ENCODE measurements at places on chromosomes 11 and 22.

GRCh38 chr11:45563171-45563570 lies 102.3 kb downstream of the CHST1 start:
- DNase-seq: no peak

DNA sequence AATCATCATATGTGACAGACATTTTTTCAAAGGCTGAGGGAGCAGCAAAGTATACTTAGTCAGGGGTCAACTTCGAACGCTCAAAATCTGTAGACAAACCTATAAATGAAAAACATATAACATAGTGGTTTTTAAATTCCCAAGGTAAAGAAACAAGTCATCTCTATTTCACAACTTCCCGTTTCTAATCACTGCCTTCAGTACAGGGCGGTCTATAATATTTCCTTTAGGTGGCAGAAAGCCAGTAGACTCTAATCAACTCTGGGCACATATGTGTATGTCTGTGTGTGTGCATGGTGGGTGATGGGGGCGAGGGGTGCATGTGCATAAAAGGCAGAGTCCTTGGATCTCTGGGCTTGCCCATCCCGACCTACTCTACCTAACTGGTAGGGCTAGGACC lies 55.0 kb upstream of the ARFGAP3 start:
- DNase-seq: no peak

DNA sequence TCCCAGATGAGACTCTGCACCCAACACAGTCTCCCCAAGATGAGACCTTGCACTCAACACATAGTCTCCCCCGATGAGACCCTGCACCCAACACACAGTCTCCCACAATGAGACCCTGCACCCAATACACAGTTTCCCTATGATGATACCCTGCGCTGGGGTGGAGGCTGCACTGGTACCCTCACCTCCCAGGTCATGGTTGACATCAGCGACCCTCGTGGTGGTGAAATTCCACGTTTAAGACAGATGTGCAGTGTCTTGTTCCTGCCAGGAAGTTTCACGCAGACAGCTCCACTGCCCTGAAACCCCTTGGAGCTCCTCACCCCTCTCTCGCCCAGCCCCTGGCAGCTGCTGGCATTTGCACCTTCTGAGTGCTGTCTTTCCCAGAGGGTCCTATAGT lies 9.5 kb downstream of the MUC5AC start:
- no peak for DNase-seq

- no peak for DNase-seq
These were observed at the start of gene TREH for GRCh38 chr11:118679483-118679882. Gene TREH (minus strand): TSS chr11:118679650. CDS start chr11:118679627, 23 bp downstream.

GRCh38 chr11:131859538-131860210 lies 489.3 kb downstream of the NTM start:
- no peak for DNase-seq

DNA sequence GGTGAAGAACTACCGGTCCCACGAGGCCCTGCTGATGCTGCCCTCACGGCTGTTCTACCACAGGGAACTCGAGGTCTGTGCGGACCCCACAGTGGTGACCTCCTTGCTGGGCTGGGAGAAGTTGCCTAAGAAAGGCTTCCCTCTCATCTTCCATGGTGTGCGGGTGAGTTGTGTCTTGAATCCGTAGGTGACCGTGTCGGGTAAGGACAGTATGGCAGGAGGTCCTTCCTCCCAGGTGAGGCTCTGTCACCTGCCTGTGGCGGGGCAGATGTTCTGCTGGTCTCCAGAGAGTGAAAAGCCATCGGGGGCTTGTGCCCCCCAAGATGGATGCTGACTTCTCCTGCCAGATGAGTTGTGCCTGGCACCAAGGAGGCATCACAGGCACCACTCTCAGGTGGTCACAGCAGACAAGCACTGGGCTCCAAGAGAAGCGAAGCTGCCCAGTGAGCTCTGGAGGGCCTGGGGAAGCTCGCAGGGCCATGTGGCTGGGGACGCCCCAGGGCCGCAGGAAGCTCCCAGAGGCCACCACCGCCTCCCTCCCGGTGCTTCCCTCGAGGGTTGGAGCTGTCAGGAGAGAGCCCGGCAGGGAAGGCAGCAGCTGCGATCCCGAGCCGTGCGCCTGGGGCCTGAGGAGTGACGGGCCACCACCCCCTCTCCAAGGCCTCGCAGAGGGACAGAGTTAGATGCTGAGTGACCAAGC lies 17.3 kb upstream of the PANX2 start:
- no peak for DNase-seq

- no peak for DNase-seq
These were observed 230.1 kb downstream of the MIAT start for GRCh38 chr22:26887456-26887855.

GRCh38 chr11:27600656-27601055 lies 94.1 kb upstream of the LIN7C start:
- DNase-seq: no peak

DNA sequence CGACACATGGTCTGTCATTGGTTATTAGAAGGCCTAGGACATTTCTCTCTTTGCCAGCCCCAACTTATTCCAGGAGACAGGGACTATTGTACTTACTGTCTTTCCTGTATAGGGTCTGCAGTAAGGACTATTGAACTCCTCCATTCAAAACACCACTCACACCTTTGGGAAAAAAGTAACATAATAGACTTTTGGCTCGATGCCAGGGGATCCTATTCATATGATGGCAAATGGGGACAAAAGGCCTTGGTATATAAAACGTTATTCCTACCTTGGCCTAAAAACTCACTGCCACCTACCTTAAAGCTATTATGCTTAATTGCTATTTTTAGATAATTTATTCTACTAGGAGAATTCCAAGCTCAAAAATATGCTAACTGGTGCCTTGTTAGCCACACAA lies 6.3 kb upstream of the NDUFC2 start:
- DNase-seq: no peak

DNA sequence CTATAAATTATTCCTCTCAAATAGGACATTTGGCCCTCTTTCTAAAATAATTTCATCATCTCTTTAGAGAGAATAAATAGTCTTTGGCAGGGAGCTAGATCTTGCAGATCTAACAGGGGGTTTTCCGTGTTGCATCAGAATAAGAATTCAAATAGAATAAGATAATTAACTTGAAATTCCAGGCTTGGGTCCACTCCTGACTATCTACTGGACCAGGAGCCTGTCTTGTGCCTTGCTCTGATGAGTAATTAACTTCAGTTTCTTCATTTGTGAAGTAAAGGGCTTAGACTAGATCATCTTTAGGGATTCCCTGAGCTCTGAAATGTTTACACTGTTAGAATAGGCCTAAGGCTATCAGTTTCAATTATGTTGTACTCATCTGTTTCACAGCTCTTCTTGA lies 23.5 kb upstream of the TMEM123 start:
- DNase-seq: no peak

DNA sequence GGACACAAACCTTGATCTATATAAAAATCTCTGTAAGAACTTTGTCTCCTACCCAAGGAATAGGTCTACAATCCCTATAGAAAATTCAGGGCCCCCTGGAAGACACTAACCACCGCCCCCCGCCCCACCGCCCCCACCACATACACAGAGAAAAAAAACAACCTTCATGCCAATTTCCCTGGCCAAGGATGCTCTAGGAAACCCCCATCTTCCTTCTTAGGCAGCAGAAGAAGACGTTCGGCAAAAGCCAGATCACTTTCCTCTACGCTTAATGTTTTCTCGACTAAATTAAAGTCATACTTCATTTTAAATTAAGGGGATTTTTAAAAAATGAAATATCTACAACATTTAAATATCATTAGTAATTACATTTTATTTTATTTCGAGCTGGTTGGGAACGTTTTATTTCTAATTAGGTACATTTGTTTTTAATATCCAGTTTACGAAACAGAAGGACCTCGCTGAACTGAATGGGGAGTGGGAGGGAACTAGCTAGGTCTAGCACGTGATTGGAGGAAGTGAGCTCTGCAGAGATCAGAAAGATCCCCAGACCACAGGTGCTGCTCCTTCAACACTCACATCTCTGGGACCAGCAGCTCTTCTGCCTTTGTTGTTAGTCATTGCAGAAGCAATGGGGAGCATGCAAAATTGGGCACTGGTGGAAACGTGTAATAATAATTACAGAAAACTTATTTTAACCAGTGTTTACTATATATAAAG lies 472.3 kb downstream of the MN1 start:
- no peak for DNase-seq

DNA sequence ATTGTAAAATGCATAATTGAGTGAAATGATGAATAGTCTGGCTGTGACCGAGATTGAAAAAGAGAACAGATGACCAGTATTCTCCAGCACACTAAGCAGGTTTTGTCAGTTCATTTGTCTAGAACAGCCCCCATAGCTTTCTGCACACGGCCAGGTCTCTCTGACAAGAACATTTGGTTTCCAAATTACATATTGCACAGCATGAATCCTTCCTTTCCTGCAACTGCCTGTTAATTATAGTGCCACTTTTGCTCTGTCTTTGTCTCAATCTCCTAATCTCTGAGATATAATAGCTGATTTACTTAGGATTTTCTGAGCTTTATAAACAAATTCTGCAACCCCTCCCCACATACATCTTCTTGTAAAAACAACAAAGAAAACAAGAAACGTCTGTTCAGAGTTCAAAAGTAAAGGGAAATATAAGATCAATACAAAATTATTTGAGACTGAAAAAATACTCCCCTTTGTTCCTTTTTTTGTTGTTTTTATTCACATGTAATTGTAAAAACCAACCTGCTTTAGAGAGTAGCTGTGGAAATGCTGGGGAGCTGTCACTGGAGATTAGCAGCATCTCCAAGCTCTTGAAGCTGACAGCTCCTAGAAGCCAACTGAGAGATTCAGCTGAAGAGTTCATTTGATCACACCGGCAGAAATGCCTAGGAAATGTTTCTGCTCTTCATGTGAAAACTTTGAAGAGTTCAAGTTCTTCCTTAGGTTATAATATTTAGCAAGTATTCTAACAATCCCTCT lies 998.1 kb downstream of the DLG2 start:
- DNase-seq: no peak

DNA sequence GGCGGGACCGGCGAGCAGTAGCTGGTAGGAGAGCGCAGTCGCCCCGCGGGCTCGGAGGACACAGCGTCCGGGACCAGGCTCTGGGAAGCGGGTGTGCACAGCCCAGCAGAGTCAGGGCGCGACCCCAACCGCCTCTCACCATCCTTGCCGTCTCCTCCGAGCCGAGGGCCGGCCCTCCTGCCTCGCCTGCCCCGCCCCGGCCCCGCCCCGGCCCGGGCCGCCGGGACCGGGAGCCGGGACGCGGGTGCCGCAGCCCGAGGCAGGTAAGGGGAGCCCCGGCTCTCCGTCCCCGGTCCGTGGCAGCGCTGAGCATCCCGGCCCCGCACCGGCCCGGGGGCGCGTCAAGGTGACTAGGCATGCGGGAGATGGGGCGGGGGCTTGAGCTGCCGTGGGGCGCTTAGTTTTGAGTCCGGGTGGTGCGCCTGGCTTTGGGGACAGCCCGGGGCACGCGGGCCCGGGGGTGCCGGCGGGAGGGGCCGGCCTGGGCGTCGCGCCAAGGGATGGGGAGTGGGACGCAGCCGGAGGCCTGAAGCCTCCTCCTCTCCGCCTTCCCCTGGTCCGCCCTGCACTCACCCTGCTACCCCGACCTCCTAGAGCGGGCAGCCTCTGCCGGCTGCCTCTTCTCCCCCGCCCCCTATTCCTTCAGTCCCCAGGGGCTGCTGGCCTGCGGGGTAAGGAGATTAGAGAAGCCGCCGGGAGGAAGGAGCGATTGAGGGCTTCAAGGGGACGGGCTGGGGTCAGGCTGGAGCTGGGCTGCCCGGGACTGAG lies at the start of gene ABCG4:
Gene ABCG4 (plus strand): TSS at position 35 of the 768 bp plus-strand sequence. CDS start 914 bp downstream, outside the sequence.
- DNase-seq: no peak

- no peak for DNase-seq
These were observed 25.8 kb downstream of the XRRA1 start for GRCh38 chr11:74923125-74923524.

DNA sequence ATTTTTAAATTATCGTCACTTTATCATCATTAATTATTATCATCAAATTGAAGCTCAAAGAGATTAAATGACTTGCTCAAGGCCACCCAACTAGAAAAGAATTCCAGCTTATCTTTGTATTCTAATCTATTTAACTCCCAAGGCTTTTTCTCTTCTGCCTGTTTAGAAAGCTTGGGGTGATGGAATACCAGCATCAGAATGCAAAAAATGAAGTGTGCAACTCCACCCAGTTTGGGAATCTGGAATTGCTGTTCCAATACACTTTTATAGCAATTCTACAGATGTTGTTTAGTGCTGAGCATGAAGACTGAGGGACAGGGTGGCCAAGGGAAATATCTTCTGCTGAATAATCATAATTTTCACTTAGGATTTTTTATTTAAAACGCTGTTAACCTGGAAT lies 97.2 kb upstream of the FIBIN start:
- no peak for DNase-seq

DNA sequence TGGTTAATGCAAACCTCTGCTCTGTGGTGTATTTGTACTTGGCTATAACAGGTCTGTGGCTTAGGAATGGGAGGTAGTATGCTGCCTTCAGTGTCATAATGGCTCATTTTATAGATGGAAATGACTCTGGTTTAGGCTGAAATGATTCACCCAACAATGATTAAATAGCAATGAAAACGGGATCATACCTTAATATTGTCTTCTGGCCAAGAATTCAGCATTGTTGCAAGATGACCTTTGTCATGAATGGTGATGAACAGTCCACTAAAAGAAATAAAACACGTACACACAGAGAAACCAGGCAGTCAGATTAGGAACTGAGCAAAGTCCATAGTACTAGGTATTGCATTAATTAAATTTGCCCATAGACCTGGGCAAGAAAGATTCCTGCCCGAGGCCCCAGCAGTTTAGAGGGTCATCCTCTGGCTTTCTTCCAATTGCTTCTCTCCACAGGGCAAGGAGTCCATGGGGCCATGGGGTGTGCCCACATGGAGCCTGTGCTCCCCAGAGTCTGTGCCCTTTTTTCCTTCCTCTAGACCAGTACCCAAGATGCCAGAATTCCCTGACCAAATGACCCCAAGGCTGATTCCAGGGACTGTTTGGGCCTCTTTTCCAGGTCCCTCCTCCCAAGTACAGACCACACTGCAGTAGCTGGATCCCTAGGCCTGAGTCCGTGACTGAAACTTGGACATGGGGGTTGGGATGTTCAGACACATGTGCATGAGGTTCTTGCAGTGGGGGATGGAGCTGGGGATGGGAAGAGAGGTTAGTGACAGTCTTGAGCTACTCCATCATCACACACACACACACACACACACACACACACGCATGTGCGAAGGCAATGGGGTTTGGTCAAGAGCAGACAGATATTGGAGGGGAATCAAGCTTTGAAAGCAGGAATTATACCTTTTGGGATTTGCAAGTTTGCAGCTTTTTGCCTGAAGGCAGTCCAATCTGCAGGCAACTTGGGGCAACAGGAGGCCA lies 134.2 kb downstream of the CCDC81 start:
- no peak for DNase-seq

- no peak for DNase-seq
These were observed 105.3 kb downstream of the CTTN start for GRCh38 chr11:70503468-70504221.

DNA sequence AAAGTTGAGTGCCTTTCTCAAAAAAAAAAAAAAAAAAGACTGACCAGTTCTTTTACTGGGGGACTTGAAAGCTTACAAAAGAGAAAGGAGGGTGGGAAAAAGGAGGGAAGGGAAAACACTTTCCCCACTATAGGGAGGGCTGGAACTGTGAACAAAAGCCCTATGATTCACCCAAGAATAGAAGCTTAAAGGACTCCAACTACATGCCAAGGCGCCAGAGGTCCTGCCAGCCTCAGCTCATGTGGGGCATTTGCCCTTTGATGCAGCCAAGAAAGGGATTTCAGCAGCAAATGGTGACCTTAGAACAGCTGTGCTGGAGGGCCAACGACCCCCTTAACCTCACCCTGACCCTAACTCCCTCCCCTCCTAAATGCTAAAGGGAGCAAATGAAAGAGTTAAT lies 160.0 kb downstream of the NTM start:
- DNase-seq: no peak
